Pulmonary artery endothelial cell (primary cell): ENCODE measurements at places on chromosomes 5 and 9.

DNA sequence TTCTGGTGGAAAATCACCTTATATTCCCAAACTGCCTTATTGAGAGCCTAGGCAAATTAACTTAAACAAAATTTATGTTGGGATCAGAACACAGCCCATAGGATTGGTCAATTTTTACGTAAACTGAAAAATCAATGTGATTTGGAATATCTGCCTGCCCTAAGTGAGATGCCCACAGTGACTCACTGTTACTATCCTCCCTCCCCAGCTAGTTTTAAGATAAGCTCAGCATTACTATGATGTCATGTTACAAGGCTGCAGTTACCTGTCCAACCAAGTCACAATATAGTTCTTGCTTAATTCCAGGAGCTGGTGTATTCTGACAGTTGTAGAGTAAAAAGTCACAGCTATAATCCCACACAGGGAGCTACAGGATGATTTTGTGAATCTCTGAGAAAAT, 23.1 kb downstream of the SKP1 start:
- no peak for DNase-seq

DNA sequence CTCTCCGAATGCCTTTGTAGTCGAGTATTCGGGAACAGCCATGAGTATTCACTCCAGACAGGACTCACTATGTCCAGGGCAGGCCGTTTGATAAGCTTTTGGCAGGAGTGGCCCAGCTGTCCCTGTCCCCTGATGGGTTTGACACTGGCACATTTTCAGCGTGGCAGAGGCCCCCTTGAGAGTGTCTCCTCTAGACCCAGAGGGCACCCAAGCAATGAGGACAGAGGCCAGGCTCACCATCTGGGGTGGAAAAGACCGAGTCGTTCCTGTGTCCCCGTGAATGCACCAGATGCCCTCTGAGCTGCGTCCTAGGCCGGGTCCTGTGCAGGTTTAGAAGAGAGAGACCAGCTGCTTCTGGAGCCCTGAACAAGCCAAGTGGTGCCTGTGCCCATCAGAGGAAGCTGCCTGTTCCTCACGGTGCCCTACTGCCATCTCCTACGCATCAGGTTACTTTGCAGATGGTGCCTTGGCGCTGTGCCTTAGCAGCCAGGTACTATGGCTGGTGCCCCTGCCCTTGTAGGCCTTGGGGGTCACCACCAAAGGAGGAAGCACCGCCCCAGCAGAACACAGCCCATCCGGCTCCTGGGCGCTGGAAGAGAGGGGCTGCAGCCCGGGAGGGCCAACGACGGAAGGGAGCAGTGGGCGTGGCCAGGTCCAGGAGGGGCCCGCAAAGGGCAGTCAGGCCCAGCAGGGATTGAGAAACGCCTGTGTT, 42.4 kb downstream of the LRSAM1 start:
- no peak for DNase-seq

- no peak for DNase-seq
Observed at GRCh38 chr9:131657940-131658339, 81.9 kb downstream of the RAPGEF1 start.

DNA sequence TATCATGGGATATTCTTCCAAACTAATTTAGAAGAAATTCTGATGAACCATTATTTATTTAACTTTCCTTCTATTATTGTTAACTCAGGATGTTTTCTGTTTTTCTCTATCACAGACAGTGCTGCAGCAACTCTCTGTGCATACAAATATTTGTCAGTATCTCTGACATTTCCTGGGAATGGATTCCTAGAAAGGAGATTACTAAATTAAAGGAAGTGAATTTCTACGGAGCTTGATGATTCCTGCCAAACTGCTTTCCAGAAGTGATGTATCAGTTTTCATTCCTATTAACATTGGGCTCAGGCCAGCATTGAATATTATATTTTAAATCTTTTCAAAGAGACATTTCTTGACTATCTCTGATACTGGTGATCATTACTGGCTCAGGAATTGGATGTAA, 26.0 kb upstream of the MAST4 start:
- no peak for DNase-seq

DNA sequence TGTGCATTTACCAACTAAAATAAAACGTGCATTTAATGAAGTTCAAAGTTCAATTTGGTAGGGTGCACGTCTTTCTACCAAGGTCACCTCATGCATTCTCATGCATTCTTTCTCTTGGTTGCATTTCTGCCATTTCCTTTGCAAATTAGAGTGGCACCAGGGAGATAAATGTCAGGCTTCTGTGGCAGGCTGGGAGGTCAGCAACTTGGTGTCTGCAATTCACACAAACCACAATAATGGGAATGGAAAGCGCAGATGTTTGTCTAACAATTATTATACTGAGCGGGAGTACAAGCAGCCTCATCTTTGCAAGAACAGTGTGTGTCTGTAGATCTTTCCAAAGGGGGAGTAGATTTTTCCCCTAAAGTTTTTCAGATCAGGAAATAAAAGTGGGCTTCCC, 411.7 kb downstream of the DMRT2 start:
- no peak for DNase-seq

DNA sequence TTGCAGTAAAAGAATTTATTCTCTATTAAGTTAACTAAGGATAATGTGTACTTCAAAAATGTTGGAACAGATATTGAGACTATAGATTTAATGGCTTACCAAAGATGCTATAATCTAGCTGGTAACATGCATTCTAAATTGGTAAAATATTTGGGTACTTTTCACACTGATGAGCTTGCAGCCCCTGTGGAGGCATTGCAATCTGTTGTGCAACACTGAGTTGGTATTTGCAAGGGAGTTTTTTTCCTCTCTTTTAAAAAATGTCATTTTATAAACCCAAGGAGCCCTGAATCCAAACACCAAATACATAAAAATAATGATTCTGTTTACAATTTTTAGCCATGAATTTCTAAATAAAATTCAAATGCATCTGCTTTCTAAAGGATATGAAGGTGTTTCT, 944.8 kb downstream of the DTWD2 start:
- no peak for DNase-seq
